ENCODE measurements at places on chromosomes 12 and 14.

- DNase-seq: no peak
Measured at GRCh38 chr12:106645074-106645421, 62.2 kb downstream of the RFX4 start.

- DNase-seq: no peak
Measured at GRCh38 chr12:125098676-125099408, 33.6 kb downstream of the AACS start.

GRCh38 chr12:64175254-64175945 lies 46.7 kb downstream of the KICS2 start:
- DNase-seq: no peak

GRCh38 chr14:64695071-64695470 lies 9.2 kb upstream of the PLEKHG3 start:
- no peak for DNase-seq

GRCh38 chr12:89390802-89391673 lies 38.7 kb upstream of the DUSP6 start:
- DNase-seq: no peak

- DNase-seq: no peak
Measured at GRCh38 chr12:120902846-120903411, 1.2 kb downstream of the SPPL3 start.

All from activated gamma-delta T cell treated with anti-CD3 and anti-CD28 coated beads, Interleukin-2, amount 50 U/mL, for 16 hours (primary cell).